Stromal cell of bone marrow (primary cell): ENCODE measurements at places on chromosomes 6 and 20.
A peak's percentile ranks its signal among the peaks of the same experiment; 100 is the strongest.

DNA sequence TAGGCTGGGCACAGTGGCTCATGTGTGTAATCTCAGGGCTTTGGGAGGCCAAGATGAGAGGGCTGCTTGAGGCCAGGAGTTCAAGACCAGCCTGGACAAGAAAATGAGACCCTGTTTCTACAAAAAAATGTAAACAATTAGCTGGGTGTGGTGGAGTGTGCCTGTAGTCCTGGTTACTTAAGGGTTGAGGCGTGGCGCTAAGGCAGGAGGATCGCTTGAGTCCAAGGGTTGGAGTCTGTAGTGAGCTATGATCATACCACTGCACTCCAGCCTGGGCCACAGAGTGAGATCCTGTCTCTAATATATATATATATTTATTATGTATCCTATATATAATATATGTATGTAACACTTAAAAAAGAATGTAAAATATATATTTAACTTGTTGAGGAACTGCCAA, 7.9 kb upstream of the ABRACL start:
- DNase-seq = no peak

GRCh38 chr6:138162955-138163575, 1.3 kb downstream of the ARFGEF3 start:
- DNase-seq = no peak

DNA sequence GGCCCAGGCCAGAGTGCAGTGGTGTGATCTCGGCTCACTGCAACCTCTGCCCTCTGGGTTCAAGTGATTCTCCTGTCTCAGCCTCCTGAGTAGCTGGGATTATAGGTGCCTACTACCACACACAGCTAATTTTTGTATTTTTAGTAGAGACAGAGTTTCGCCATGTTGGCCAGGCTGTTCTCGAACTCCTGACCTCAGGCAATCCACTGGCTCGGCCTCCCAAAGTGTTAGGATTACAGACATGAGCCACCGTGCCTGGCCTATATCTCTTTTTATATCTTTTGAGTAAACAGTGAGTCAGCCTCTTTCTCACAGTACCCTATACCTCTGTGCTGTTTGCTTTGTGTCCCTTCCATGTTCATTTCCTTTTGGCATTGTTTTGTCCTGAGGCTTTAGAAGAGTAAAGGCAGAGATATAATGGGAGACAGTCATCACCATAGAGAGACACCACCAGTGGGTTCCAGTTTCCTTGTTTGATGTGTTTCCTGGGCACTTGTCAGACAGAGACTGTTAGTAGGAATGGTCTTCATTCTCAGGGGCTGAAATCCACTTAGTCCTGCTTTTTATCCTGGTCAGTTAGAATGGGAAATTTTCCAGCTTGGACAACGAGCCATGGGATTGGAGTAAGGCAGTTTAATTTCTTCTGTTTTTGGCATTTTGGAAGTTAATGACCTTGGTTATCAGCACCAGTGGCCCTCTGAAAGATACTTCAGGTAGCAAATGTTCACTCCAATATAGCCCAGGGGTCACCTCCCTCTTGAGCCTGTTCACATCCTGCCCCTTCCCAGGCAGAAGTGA, 32.2 kb upstream of the ASXL1 start:
- DNase-seq = peak; percentile 25

GRCh38 chr20:1429143-1429728, 36.4 kb upstream of the FKBP1A start:
- DNase-seq = no peak

DNA sequence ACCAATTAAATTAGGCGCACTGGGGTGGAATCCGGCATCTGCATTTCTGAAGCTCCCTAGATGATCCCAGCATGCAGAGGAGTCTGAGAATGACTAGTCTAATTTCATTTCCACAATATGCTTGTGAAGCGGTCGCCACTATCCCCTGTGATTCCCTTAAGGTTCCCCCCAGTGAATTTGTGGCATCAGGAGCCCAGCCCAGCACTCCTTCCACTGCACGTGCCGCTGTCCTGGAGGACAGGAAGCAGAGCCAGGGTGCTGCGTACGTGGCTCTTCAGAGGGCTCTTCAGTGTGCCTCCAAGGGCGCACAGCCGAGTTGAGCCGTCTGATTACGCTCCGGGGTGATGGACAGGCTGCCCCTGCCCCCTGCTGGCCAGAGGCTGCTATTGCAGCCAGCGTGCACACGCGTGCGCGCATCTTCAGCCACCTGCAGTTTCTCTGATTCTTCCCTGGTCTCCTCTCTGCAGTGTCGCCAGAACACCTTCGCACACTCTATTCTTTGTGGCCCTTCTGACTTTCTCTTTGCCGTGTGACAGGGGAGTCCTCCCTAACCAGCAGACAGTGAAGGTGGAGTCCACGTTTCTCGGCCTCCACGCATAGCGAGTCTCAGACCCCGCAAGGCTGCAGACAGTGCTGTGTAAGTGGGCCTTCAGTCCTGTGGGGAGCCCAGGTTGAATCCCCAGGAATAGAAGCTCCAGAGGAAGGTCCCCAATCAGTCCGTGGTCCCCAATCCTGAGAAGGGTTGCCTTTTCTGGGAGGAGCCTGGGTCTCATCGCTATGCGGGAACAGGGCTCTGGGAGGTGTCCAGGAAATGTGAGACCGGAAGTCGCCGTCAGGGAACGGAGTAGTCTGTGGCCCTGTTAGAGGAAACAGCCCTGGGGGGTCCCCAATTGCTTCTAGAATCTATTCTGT, 16.5 kb upstream of the NCR2 start:
- DNase-seq = peak; percentile 44

DNA sequence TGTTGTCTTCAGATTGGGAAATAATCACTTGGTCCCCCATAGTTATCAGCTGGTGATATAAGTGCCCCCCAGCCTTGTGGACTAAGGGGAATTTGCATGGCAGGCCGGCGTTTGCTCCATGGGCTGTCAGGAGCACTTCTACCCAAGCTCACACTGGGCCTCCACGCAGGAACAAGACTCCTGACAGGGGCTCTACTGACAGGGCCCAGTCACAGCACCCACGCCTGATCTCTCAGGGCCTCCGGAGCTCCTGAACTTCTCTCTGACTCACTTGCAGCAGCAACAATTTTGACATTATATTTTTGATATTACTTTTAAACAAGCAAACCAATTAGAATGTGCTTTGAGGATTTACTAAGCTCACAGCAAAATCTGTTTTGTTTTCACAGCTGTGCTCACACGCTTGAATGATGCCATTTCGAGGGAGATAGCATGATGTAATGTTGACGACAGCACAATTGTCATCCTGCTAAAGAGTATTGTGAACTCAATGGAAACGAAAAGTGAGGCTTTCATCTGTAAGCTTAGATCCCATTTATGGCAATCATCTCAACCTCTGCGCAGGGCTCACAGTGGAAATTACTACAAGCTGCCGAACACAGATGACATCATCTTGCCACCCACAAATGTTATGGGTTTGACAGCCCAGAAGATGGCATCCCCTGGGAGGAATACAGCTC, 28.7 kb upstream of the TXNDC5 start:
- peak; percentile 33 for DNase-seq

DNA sequence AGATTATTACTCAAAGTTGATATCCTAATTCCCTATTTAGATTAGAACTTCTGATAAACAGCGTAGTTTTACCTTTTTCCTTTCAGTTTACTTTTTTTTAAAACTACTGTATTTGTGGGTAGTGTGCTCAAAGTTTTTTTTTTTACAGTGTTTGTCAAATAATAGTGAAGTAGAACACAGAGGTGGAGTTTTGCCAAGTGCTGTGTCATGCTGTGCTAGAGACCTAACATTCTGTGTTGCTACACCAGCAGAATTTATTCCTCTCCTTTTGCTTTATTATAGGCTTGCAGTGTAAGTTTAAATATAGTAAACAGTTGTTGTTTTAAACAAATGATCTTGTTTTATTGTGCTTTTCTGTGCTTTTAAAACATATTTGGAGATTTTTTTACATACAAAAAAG, 125.4 kb downstream of the HIVEP1 start:
- DNase-seq = peak; percentile 71

- no peak for DNase-seq
These were observed 41.4 kb downstream of the MAP7 start for GRCh38 chr6:136508725-136509392.

- DNase-seq = no peak
These were observed 93.4 kb upstream of the NXT1 start for GRCh38 chr20:23257106-23257761.

DNA sequence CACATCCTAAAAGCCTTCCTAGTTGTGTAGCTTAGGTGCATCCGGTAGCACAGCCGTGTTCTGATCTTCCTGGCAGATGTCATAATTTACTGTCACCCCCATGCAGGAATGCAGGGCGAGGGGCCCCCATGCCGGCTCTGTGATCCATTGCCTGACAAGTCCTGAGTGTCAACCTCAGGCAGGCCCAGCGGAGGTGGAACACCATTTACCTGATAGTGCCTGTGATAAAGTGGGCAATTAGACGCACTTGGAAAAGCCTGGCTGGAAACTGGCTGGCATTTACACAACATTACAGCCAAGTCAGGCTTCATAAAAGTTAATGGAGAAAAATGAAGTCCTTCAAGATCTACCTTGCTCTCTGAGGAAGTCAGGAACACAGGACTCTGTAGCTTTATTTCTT, 521.4 kb upstream of the JAG1 start:
- DNase-seq = no peak

- no peak for DNase-seq
These were observed 22.3 kb upstream of the BCAS4 start for GRCh38 chr20:50772420-50773185.

DNA sequence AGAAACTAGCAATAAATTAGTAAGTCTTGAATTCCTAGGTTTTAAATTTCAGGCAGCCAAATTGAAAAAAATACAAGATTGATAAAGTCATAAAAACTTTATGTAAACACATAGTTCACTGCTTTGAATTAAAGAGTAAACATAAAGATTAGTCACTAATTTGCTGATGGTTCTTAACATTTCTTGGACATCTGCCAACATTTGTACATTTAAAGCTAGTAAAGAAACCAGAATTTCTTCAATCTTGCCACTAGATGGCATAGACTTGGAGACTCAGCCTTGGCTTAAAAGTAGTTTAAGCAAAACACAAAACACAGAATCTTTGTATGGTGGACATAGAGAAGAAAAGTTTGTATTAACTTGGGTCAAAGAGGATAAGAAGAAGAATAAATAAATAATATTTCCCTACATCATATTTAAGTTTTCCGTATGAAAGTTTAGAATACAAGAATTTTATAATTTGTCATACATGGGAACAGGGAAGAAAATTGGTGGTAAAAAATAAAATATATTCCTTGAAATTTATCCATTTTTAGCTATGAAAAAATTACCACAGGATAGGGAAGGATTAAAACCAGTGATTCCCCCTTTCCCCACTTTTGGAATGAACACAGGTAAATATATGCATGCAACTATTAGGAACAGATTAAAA, 41.7 kb upstream of the FAM135A start:
- DNase-seq = peak; percentile 35

DNA sequence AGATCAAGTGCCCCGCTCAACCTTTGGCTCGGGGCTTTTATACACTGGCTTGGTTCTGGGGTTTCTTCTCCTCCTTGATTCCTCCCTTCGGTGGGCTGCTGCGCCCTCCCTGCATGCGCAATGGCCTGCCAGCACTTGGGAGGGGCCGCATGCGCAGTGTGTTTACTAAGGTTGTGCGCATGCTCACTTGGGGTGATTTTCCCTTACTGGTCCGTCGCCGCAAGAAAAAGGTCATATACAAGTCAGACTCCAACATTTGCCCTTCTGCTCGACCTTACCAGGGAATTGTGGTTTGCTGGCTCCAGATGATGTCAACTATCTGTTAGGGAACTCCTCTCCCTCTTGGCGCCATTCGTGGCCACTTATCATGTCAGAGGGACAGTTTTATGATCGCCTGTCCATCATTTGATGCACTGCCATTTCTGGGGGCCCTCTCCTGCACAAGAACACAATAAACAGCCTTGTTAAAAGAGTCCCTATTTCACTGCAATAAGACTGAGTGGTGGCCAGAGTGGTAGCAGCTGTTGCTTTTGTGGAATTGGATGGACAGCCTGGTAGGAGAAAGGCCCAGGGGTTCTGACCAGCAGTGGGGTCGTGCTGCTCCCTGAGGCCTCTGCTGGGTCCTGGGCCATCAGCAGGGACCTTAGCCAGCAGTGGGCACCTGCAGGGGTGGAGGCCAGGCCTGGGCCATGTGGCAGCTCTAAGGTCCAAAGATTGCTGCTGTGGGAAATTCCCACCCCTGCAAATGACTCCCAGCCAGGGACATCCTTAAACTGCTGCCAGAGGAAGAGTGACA, 2.8 kb upstream of the LBP start:
- DNase-seq = no peak

DNA sequence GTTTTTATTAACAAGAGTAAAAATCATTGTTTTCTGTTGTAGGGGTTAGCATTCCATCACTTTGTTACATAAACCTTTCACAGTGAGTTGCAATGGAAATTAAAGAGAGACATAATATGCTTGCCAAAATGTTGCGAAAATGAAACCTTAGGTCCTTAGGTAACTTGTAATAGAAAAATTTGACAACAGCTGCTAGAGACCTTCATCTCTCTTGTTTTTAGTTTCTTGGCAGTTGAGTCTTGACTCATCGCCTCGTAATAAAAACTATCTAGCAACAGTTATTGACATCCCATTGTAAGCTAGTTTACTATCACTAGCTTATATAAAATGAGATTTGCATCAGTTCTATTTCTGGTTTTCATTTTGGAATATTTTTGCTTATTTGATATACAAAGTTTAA, 179.0 kb upstream of the MMS22L start:
- no peak for DNase-seq

DNA sequence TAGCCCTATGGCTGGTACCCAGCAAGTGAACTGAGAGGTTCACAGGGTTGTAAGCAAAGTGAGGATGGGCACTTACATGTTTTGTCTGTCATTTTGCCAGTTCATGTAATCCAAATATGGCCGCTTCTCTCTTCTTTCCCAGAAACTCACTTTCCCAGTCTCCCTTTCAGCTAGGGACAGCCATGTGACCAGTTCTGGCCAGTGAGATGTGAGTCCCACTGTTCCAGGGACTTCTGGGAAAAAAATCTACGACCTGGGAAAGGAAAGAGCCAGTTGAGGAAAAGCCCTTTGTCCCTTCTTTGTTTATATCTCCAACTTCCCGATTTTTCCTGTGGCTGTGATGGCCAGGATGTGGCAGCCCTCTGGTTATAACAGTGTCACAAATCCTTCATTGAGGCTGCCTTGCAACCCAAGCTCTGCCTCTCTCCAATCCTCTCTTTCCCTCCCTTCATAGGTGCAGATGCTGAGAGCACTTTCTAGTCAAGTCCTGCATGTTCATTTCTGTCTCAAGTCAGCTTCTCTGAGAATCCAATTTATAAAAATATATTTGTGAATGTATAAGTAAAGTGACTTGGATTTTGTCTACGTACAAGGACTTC, 148.6 kb upstream of the ZFP64 start:
- DNase-seq = no peak

GRCh38 chr6:110250838-110251237, 70.6 kb downstream of the CDC40 start:
- no peak for DNase-seq
